Activated CD8-positive, alpha-beta T cell treated with anti-CD3 and anti-CD28 coated beads, Interleukin-2, amount 10 ng/mL, durations not matched to agents 7 days and 5 days (primary cell): ENCODE measurements at places on chromosomes 5 and 9.

- no peak for DNase-seq
Measured at GRCh38 chr9:32839013-32839885, 55.9 kb downstream of the TMEM215 start.

- DNase-seq, result no peak
Measured at GRCh38 chr5:52808316-52808901, 20.7 kb downstream of the ITGA1 start.

DNA sequence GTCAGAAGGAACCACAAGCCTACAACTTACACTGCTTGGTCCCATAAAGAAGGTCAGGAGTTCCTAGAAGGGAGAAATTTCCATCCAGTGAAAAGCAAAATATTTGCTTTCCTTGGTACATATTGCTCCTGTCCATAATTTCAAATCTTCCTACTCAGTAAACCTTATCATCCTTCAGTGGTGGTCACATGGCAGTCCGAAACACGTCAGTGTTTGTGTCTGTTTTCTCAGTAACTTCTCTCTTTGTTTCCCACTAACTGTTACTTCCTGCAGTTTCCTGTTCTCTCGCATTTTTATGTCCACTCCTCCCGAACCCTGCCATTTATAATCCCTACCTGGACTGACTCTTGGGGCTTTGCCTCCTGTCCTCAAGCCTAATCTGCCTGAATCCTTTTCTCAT, 129.1 kb downstream of the FANCC start:
- no peak for DNase-seq

GRCh38 chr9:124632077-124632621, 125.0 kb upstream of the NR5A1 start:
- DNase-seq, result no peak

- no peak for DNase-seq
Measured at GRCh38 chr5:176415240-176415951, 943 bp downstream of the CLTB start.

GRCh38 chr9:121765021-121765950, 113.9 kb downstream of the DAB2IP start:
- no peak for DNase-seq

DNA sequence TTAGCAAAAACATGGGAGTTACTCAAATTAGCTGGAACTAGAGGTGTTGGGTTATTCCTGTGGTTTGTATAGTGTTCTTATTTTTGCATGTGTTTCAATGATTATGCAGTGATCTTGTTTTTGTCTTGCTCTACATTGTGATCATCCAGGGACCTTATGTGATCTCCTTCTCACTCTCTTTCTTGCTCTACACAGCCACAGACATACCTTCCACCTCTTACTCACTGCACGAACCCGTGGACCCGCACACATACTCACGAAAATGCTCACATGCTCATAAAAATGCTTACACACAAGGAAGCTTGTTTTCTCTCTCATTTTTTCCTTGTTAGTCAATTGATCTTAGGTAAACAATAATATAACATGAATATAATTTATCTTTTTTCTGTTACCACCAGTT, 187.1 kb downstream of the KDM4C start:
- no peak for DNase-seq

DNA sequence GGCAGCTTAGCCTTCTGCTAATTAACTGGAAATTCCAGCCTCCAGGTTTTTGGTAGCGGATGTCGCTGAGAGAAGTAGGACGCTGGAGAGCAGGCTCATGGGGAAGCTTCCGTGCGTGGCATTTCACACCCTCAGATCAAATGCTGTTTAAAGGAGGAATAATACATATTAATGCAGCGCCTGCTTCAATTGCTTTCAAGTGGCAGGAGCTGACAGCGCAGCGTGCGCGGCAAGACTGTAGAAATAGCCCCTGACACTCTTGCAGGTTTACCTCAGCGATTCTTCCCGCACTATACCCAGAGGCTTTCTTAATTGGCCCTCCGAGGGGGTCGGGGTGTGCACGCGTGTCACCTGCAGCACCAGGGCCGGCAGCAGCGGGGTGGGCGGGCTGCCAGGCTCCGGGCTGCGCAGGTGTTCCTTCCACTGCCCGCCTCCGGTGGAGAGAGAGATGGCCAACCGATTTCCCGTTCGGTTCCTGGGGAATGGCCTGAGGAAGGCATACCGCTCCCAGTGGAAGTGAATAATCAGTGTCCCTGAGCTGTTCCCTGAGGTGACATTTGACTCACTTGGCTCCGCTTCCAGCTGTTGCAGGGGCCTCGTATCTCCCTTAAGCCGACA, 427.9 kb downstream of the KCTD16 start:
- DNase-seq, result no peak

DNA sequence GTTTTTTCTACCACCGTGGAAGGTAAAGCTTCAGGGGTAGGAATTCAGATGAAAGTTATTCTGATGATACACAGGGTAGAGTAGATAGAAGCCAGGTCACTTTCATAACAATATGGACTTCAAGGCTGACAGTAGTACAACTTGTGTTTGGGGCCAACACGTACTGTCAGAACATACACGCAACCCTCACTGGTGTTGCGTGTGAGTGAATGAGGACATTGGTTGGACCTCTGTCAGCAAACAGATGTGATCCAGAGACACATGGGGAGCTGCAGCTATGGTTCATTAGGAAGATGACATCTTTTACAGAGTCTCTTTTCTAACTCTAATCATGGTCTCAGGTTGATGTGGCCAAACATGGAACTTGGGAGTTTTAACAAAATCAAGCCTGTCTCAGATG, 70.1 kb upstream of the MOCS2 start:
- no peak for DNase-seq

GRCh38 chr9:16304301-16304700, 566.2 kb downstream of the BNC2 start:
- no peak for DNase-seq

- DNase-seq, result no peak
Measured at GRCh38 chr5:73229271-73229670, 56.3 kb downstream of the TMEM174 start.

- DNase-seq, result no peak
Measured at GRCh38 chr5:36590513-36591286, 15.7 kb upstream of the SLC1A3 start.

DNA sequence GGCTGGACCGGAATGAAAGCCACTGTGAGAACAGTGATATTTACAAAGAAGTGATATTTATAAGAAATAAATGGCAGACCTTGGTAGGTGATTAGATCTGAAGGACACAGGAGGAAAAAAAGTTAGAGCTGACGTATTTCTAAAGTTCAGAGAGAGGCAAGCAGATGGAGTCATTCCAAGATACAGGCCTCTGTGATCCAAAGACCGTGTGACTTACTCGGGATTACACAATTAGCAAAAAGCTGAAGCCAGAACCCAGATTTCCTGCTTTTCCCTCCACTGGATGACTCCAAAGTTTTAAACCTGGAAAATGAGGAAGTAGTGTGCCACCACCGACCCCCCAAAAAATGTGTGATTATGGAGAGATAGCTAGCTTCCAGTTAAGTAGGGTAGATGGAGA, 3.1 kb upstream of the DOCK8 start:
- DNase-seq, result no peak

- DNase-seq, result no peak
Measured at GRCh38 chr5:31671339-31671741, 32.4 kb downstream of the PDZD2 start.

DNA sequence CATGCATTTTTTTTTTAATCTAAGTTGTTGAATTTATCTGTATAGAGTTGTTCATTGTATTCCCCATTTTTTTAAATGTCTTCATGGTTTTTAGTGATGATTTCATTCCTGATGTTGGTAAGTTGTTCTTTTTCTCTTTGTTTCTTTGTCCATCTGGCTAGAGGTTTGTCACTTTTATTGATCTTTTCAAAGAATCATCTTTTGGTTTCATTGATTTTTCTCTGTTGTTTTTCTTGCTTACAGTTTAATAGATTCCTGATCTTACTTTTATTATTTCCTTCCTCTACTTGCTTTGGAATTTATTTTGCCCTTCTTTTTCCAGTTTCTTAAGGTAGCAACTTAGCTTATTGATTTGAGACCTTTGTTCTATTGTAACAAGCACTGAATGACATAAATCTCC, 114.2 kb downstream of the AOPEP start:
- no peak for DNase-seq

- DNase-seq, result no peak
Measured at GRCh38 chr5:11128021-11128420, 367.0 kb upstream of the DAP start.

DNA sequence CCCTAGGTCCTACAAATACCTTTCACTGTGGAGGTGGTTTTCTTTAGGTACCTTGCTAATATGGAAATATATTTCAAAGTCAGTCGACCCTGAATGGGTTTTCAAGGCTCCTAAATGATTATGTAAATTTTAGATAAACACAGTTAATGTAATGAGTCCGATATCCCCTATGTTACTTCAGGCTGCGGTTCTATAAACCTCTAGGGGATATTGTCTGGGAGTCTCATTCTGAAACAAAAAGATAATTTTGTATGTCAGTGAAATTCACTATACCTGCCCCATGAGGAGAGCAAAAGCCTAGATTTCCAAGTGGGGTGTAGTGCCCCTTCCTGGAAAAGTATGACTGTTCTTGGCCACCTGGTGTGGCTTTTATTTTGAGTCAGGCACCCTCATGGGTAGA, 377.3 kb downstream of the ICE1 start:
- DNase-seq, result no peak

DNA sequence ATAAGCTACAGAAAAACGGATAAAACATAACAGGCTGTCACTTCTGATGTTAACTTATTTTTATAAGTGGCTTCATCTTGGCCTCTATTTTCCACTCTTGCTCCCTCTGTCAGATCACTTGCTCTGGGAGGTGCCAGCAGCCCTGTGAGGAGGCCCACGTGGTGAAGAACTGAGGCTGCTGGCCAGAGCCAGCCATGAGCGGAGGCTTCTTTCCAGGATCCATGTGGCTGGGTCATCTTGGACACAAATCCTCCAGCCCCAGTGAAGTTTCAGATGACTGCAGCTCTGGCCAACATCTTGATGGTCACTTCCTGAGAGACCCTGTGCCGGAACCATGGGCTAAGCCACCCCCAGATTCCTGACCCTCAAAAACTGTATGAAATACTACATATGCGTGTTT, 7.5 kb upstream of the CMBL start:
- DNase-seq, result no peak

DNA sequence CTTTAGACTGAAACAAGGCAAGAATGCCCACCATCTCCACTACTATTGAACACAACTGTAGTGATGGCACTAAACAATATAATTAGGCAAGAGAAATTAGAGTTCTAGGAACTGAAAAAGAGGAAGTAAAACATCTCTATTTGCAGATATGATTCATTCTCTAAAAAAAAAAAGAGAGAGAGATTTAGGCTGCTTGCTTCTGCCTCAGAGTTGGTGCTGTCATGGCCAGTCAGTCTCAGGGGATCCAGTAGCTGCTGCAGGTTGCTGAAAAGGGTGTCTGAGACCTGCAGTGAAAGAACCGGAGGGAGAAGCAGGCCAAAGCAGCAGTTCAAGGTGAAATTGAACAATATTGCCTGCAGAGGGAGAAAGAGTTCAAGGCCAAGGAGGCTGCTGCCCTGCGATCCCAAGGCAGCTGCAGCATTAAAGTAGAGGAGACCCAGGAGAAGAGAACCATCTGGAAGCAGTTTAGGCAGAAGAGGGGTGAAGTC, 72.5 kb downstream of the AP3B1 start:
- DNase-seq, result peak; percentile 22

- no peak for DNase-seq
Measured at GRCh38 chr5:157290981-157291711, 25.2 kb downstream of the CYFIP2 start.

GRCh38 chr5:139565411-139566305, 4.5 kb downstream of the UBE2D2 start:
- peak; percentile 80 for DNase-seq
